ENCODE measurements at places on chromosomes 1 and 21.

GRCh38 chr1:226444901-226445300, 37.0 kb upstream of the PARP1 start:
- no peak for DNase-seq

DNA sequence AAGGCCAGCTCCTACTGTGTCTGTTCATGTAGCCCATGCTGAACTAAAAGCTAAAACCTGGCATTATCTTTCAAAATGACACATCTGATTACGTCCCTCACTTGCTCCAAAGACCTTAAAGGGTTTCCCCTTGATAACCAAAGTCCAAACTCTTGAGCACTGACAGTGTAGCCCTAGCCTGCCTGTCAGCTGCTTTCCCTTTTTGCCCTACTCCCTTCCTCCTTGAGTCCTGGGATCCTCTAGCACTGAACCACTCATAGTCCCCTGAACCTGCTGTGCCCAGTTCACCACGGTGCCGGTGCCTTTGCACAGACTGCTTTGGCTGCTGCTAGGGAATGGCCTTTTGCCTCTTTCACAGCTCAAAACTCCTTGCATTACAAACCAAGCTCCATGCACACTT, 67.5 kb downstream of the PLXNA2 start:
- no peak for DNase-seq

GRCh38 chr1:34639701-34640100, 115.1 kb upstream of the GJB5 start:
- DNase-seq = no peak

- no peak for DNase-seq
Observed at GRCh38 chr1:44283524-44284173, 70.4 kb downstream of the DMAP1 start.

GRCh38 chr1:53629101-53629691, 109.8 kb downstream of the GLIS1 start:
- DNase-seq = no peak
